Activated naive CD4-positive, alpha-beta T cell (primary cell): ENCODE measurements at places on chromosomes 2 and 18.

DNA sequence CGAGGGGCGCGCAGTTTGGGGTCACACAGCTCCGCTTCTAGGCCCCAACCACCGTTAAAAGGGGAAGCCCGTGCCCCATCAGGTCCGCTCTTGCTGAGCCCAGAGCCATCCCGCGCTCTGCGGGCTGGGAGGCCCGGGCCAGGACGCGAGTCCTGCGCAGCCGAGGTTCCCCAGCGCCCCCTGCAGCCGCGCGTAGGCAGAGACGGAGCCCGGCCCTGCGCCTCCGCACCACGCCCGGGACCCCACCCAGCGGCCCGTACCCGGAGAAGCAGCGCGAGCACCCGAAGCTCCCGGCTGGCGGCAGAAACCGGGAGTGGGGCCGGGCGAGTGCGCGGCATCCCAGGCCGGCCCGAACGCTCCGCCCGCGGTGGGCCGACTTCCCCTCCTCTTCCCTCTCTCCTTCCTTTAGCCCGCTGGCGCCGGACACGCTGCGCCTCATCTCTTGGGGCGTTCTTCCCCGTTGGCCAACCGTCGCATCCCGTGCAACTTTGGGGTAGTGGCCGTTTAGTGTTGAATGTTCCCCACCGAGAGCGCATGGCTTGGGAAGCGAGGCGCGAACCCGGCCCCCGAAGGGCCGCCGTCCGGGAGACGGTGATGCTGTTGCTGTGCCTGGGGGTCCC, at the start of gene ITGA4:
Gene ITGA4, plus strand, starts transcription at position 266 of the 620 bp plus-strand sequence. Its CDS starts 269 bp downstream, at position 535.
- peak; percentile 83 for DNase-seq

GRCh38 chr18:57749604-57749970, 53.5 kb downstream of the ATP8B1 start:
- DNase-seq = no peak

DNA sequence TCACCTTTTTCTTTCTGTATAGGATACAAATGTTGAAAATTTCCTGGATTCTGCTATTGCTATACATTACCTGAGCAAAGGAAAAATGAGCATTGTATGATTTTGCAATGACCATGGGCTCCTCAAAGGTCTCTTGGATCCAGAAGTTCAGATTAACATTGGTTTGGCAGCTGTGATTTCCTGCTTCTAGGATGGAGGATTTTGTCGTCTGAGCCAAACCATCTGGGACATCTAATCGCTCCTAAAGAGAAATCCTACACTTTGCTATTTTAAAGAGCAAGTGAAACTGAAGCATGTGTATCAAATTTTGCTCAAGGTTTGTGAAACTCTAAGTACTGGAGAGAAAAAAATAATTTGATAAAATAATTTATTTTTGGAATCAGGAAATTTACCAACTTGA, 115.1 kb upstream of the ST6GAL2 start:
- no peak for DNase-seq

DNA sequence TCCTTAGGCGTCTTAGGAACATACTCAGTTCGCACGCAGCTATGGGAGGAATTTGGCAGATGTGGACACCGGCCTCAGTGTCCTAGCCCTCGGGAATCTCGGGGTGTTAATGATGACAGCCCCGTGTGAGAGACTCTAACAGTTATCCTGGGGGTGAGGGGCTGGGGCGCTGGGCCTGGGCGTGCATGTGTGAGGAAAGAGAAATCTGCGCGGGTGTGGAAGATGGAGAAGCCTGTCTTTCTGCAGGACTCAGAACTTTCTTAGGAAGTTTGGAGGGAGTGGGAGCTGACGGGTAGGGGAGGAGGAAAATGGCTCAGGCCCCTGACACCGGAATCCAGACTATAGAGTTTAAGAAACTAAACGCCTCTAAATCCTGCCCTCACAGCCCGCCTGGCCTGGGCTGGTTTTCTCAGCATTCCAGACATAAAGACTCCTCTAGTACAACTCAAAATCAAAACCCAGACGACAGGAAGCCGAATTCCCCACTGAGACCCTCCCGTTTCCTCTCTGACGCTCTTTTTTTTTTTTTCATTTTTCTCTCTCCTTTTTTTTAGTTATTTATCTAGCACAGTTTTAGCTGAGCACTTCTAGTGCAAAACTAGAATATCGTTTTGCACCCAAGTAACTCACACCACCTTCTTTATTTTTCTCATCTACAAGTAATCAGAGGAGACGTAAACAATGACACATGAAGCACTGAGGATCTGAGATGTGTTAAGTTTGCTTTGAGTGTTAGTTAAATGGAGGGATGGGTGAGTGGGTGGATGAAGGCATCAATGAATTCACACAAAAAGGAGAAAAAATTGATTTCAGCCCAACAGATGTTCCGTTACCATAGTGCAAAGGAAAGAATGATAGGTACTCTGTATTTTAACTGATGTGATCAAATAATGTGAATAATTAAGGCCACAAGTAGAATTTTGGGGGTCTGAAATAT, 1.2 kb upstream of the HAAO start:
- DNase-seq = no peak

- DNase-seq = no peak
Measured at GRCh38 chr18:8504880-8505435, 104.3 kb upstream of the RAB12 start.

DNA sequence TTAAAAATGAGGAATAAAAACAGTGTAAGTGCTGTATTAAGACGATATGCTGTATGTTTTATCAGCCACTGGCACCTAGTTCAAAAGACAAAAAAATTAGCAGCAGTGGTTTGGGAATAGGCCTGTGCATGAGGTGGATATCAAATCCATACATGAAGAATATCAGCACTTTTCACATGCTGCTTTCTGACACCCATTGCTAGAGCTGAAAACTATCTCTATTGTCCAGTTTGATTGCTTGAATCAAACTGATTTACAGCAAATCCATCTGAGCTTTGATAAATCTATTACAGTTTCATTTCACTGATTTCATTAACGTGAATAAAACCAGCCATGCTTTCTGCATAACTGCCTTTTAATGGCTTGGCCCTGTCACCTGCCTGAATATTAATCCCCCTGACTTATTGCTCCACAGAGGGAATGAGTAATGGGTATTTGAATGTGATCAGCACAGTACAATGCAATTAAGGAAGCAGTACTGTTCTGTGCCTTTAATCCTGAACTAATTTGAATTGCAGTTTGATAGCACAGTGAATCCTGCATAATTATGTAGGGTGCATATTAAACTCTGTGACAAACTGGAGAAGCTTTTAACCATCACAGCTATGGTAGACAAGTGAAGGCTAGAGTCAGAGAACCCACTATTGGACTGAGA, 154.0 kb downstream of the GPD2 start:
- no peak for DNase-seq
